ENCODE measurements at places on chromosomes 5 and 9.

GRCh38 chr9:116471093-116471906 lies 215.8 kb upstream of the TRIM32 start:
- no peak for DNase-seq

GRCh38 chr5:2759696-2760461 lies 8.4 kb upstream of the IRX2 start:
- DNase-seq: no peak

DNA sequence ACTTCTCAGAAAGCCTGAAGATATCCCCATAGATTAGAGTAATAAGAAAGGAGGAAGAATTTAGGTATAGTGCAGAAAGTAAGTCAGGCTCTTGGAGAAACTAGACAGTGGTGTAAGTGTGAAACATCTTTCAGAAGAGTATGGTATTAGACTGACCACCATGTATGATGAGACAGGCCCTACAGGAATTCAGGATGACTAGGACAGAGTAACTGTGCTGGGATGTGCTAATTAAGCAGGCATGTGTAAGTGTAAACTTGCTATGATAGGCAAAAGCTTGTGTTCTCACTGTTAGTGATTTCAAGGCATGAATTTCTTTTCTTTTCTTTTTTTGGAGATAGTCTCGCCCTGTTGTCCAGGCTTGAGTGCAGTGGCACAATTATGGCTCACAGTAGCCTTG lies 70.8 kb downstream of the RAB24 start:
- DNase-seq: no peak

GRCh38 chr9:85344901-85345300 lies 396.9 kb downstream of the AGTPBP1 start:
- no peak for DNase-seq

DNA sequence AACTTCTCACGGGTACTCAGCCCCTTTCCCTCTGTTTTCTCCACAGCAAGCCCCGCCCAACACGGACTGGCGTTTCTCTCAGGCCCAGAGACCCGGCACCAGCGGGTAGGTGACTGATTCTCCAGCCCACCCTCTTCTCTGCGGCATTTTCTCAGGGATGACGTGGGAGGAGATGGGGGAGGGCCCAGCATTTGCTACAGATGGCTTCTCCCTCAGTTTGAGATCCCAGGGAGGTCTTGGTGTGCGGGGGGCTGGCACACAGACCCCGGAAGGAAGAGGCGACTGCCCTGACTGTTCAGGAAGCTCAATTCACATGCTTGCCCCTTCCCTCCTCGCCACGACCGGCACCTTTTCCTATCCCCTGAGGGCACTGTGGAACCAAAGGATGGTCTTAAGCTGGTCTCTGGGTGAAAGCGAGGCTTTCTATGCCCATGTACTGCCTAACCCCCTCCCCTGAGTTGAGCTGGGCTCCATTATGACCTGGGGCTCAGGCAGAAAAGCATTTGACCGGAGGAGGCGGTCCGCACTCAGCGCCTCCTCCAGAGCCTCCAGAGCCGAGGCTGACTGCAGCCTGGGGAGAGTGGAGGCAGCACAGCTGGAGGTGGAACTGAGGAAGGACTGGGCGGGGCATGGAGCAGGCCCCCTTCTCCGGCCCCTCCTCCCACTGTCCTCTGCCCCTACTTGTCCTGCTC lies 6.0 kb downstream of the PCDHGC5 start:
- DNase-seq: no peak

- no peak for DNase-seq
These were observed 62.4 kb upstream of the FSD1L start for GRCh38 chr9:105385381-105385985.

DNA sequence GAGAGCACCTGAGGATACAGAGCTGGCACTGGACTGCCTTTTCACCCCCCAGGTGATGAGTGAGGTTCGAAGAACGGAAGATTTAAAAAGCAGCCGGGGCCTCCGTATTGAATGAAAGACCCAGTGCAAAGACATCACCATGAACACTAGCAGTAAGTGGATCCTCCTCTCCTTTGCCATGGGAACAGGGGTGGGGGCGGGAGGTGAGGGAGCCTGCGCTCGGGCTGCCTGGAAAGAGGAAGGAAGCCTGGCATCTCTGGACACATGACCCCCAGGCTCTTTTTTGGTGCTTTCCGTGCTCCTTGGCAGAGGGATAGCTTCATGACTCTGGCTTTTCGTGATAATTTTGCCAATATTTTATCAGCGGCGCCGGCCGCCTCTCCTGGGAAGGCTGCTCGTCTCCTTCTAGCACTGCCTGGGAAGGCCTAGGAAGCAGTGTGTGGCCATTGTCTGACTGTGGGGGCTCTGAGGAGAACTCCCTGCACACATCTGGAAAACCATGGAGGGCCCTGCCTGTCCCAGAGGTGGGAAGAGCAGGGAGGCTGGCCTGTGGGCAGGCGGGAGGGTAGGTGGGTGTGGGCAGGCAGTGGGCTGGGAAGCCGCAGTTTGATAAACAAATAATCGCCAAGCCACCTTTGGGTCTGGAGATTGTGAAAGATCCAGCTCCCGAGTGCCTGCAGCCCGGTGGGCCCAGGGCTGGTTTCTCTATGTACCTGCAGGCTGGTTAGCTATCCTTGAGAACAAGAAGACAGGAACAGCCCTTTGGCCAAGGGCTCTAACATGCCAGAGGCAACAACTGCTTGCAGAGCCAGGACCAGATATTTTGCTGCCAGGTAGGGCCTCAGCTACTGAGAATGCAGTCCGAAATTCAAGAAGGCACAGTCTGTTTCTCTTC lies 911 bp downstream of the ABLIM3 start:
- no peak for DNase-seq

All from SW 1271 (cell line).